Stimulated activated CD8-positive, alpha-beta memory T cell treated with anti-CD3 and anti-CD28 coated beads, Interleukin-4, amount 100 ng/mL, for 24 hours (primary cell): ENCODE measurements at places on chromosomes 7 and 10.

DNA sequence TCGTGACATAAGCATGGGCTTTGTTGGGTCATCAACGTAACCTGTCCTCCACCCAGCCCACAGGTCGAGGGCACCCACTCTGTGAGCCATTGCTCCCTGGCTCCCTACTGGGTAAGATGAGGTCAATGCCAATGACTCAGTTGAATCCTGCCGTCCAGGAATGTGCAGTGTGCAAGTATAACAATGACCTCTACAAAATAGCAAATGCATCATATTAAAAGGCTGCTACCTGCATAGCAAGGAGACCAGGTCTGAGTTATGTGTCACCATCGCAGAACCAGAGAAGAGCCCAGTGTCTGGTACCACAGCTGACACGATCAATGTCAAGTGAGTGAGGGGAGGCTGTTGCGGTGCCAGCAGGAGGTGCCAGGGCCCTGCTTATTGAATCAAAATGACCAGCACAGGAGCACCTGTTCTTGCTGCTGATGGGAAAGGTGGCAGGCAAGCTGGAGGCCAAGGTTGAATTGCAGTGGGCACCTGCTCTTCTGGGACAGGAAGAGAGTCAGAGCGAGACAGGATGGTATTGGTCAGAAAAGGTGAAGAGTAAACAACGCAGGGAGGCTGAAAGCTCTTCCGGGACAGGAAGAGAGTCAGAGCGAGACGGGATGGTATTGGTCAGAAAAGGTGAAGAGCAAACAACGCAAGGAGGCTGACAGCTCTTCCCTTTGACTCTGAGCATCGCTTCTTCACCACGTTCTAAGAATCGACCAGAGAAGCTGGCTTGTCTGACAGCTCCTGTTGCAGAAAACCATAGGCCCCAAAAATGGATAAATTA lies 108.7 kb upstream of the ADAM12 start:
- DNase-seq, result no peak

DNA sequence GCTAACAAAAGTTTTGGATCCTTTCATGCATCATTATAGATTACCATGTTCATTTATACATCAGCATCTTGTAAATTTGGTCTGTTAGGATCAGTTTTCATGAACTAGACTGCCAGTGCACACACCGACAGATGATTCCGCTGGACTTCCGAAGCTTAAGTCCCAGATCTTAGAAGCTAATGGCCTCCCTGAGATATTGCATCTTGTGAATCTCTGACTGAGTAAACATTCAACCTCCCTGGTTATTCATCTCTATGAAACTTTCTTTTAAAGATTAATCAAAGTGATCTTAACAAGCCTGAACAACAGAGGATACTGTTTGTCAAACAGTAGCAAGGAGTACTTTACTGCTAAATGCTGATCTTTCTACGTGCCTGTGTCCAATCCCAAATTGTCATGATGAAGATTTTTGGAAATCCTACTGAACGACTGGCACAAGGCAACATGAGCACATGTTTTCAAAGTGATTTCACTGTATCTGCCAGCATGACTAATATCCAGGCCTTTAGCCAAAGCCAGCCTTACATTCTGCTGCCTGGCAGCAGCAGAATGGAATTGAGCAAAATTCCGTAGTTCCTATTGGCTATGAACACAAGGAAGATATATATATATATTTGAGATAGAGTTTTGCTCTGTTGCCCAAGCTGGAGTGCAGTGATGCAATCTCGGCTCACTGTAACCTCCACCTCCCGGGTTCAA lies 91.3 kb upstream of the ANK3 start:
- DNase-seq, result no peak

DNA sequence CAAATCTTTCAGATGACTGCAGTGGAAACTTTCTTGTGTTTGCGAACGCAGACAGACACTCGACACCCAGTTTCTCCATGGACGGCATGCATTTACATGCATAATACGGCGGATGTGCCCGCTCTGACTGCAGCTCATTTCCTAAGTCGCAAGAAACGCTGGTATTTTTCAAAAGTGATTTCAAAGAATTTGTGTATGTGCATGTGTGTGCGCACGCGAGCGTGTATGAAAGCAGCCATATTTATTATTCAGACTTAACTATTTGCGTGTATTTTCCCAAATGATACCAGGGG lies 436.5 kb upstream of the MGMT start:
- no peak for DNase-seq

DNA sequence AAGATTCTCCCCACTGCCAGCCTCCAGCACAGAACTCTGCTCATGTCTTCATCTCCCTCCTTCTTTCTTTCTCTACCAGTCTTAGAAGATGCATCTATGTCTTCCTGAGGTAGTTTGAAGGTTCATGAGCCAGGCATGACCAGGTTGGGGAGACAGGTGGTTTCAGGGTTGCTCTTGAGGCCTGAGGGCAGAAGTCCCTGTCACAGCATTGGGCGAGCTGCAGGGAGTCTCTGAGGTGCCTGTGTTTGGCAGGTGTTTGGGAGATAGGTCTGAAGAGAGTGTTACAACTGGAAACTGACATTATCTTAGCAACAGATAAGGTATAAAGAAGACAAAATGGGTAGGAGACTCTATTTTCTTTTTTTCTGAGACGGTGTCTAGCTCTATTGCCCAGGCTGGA lies 18.7 kb downstream of the PRSS2 start:
- no peak for DNase-seq

GRCh38 chr7:106658316-106659165 lies 2.4 kb downstream of the CCDC71L start:
- DNase-seq, result no peak

GRCh38 chr7:81120803-81121202 lies 202.0 kb upstream of the SEMA3C start:
- no peak for DNase-seq

DNA sequence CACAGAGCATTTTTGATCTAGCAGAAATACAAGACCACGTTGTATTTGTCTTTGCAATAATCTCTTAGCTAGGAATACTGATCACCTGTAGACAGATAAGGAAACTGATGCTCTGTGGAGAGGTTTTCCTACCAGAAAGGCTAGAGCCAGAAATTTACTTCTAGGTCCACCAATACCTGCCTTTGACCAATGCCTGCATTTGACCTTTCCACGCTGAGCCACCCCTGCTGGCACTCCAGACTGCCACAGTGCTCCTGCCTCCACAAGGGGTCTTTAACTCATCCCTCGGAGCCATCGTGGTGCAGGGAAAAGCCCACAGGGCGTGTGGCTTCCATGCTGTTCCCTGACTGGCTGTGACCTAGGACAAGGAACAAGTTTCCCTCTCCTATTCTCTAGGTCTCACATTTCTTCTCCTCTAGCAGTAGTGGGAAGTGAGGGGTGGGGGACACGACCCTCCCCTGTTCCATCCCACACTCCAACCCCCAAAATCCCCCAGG lies 1.5 kb upstream of the ELN start:
- no peak for DNase-seq

GRCh38 chr10:121921238-121921931 lies 6.4 kb downstream of the ATE1 start:
- DNase-seq, result no peak
